ENCODE measurements at places on chromosomes 5 and 9. TPM values are rescaled to one million over a fixed set of nuclear protein-coding genes. Genes with fewer than 3 reads are reported as not detected.
A peak's percentile ranks its signal among the peaks of the same experiment; 100 is the strongest.

Gene C9orf153
- 0.51 TPM for total RNA-seq

DNA sequence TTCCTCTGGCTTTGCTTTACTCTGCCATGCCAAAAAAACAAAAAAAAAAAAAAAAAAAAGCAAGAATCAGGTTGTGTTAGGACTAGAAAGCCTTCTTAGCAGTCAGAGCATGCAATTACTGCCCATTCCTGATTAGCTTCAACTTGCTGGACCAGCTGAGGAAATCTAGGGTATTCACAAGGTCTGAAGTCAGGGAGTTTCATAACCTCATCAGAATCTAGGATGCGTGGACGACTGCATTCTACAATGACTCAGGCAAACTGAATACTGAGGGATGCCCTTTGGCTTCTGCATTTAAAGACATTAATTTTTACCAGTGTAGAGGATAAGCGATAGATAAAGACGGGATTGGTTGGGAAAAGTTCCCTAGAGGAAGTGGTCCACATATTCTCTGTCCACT is 39.2 kb upstream of the SHOC1 start:
- no peak overlapping the region for H3K4me3 ChIP-seq
- peak; percentile 43 for DNase-seq
- H3K27ac ChIP-seq = no peak overlapping the region
- H3K36me3 ChIP-seq = no peaks in the 10 kb centered on the region
- H3K4me1 ChIP-seq = peaks cover 4% of the 10 kb centered on the region

GRCh38 chr9:682633-683508 is 158.6 kb upstream of the DMRT1 start:
- peak; percentile 72 for DNase-seq
- H3K36me3 ChIP-seq = no peaks in the 10 kb centered on the region
- H3K27me3 ChIP-seq = no peaks in the 10 kb centered on the region
- H3K4me3 ChIP-seq = no peak overlapping the region
- H3K27ac ChIP-seq = no peak overlapping the region

- no peak overlapping the region for H3K4me3 ChIP-seq
- H3K27ac ChIP-seq = no peak overlapping the region
- no peaks in the 10 kb centered on the region for H3K36me3 ChIP-seq
- H3K27me3 ChIP-seq = no peaks in the 10 kb centered on the region
- DNase-seq = no peak
- H3K4me1 ChIP-seq = no peaks in the 10 kb centered on the region
These were observed 137.6 kb downstream of the INSYN2B start for GRCh38 chr5:169842699-169843098.

DNA sequence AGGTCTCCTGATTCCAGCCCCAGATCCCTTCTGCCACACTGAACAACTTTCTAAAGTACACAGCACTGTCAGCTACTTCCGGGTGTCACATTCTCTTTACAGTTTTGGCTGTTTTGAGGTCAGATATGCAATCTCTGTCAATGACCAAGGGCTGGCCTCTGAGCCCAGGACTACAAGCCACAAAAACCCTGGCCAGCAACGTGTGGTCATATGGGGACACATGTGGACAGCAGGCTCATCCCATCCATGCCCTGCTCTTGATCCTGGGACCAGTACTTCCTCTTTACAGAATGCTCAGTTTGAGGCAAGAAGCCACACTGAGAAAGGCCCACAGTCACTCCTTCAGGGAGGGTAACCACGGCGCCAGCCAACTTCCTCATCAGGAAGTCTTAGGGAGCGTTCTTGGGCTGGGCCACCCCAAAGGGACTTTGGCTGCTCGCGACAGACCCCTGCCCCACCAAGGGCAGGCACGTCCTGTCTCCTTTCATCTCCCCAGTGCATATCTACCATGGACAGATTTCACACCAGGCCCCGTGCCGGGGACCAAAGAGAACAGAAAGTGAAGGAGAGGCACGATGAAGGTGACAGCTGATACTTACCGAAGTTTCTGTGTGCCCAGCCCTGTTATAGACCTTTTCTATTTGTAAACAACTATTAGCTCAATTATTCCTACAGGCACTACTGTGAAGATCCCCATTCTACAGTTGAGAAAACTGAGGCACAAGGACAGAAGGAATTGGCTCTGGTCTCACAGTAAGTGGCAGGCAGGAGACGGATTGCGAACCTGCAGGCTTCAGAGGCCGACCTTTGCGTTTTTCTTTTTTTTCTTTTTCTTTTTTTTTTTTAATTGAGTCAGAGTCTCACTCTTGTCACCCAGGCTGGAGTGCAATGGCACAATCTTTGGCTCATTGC is 37.3 kb downstream of the STK10 start:
- H3K36me3 ChIP-seq = no peaks in the 10 kb centered on the region
- no peaks in the 10 kb centered on the region for H3K4me1 ChIP-seq
- no peaks in the 10 kb centered on the region for H3K27me3 ChIP-seq
- H3K4me3 ChIP-seq = no peak overlapping the region

GRCh38 chr9:90722071-90722470 is 79.4 kb upstream of the DIRAS2 start:
- H3K4me3 ChIP-seq = no peak overlapping the region
- H3K36me3 ChIP-seq = no peaks in the 10 kb centered on the region
- no peaks in the 10 kb centered on the region for H3K27me3 ChIP-seq

- H3K27me3 ChIP-seq = no peaks in the 10 kb centered on the region
- no peak overlapping the region for H3K4me3 ChIP-seq
- H3K4me1 ChIP-seq = peaks cover 2% of the 10 kb centered on the region
These were observed 8.9 kb upstream of the ENTPD8 start for GRCh38 chr9:137449931-137450538.

All from fibroblast of lung (primary cell).